ENCODE measurements at places on chromosomes 2 and 18. TPM values are rescaled to one million over a fixed set of nuclear protein-coding genes. Genes with fewer than 3 reads are reported as not detected.

Gene HOXD12
- total RNA-seq, result not detected

Gene SP3
- 46.7 TPM for total RNA-seq

DNA sequence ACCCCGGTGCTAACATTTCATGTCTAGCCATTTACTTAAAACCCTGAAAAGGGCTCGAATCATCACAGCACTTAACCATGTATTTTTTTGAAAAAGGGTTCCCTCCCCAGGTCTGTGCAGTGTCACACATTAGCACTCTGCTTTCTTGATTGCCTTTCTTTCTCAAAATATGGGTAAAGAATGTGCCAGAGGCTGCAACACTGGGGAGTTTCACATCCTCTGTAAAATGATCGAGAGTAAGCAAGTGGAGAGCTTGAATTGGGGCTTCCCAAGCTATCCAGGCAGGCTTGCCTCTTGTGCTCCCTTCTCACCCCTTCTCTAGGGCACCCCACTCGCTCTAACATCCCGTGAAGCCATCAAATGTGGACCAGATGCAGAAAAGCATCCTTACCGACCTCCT is 177.0 kb upstream of the CCDC68 start:
- no peak for DNase-seq

DNA sequence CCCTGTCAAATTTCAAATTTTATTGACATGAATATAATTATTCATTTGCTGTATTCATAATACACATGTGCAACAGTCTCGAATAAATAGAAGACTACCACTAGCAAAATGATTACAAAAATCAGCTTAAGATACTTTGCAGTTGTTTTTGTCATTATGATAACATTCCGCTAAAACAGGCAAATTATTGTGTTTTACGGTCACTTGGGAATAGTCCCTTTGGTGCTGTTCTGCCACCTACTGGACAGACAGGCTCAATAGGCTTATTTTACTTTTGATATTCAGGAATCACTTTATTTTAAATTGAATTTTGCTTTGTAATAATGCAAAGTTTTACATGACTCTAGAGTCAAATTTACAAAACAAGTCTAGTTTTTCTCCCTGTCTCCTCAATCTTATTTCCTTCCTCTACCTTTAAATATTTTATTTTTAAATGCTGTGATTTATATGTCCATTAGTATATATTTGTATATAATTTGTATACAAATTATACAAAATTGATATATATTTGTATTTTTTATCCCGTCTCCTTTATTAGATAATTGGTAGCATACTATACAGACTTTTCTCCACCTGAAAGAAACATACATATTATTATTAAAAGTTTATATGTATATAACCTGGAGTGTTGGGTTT is 456.3 kb downstream of the DLGAP1 start:
- DNase-seq, result no peak

DNA sequence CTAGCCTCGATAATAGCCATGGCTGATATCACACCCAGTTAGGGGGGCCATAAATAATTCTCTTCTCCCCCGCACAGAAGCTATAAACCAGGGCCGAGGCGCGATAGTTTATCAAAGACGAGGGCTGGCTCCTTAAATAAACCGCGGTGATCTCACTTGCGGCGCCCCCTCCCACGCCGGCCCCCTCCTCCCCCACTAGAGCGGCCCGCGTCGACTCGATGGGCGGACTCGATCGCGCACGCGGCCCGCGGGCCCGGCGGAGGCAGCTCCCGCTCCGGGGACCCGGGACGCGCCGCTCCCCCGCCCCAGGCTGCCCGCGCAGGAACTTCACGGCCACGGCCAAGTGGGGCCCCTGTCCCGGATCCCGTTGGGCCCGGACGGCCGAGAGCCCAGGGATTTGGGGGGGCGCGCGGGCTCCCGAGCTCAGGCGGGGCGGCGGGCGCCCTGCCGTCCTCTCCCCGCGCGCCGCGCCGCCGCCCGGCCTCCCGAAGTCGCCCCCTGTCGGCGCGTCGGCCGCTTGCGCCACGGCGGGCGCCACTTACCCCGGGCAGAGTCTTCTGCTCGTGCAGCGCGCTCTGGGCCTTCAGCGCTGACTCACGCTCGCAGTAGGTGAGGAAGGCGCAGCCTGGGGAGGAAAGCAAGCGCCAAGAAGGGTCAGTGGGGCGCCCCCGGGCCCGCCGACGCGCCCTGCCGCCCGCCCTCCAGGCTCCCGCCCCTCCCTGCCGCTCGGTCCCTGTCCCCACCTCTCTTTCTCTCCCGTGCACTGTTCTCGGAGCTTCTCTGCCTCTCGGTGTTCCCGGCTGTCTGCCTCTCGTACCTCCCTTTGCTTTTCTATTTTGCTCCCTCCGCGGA is 80.4 kb downstream of the CELF4 start:
- DNase-seq, result peak; percentile 54

Gene HOXD1
- not detected for total RNA-seq

Gene POTEC
- total RNA-seq, result not detected

GRCh38 chr2:147297820-147298219 is 547.0 kb upstream of the ACVR2A start:
- no peak for DNase-seq
